ENCODE measurements at places on chromosomes 3 and 15.
A peak's percentile ranks its signal among the peaks of the same experiment; 100 is the strongest.

DNA sequence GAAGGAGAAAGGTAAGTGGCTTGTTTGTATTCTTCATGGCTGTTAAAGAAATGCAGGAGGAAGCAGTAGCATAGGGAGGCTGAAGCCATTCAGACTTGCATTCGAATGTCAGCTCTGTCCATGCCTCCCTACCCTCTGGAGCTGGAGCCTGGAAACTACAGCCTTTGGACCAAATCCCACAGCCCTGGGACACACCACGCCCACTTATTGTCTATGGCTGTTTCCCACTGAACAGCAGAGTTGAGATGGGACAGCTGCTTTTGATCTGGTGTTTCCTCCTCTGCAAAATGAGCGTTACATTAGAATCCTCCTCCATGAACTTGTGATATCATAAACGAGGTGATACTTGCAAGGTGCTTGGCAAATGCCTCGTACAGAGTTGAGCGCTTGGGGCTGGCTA lies 3.6 kb downstream of the FAM107A start:
- DNase-seq: no peak

- DNase-seq: no peak
These were observed 18.7 kb upstream of the TMEM41A start for GRCh38 chr3:185517387-185518130.

DNA sequence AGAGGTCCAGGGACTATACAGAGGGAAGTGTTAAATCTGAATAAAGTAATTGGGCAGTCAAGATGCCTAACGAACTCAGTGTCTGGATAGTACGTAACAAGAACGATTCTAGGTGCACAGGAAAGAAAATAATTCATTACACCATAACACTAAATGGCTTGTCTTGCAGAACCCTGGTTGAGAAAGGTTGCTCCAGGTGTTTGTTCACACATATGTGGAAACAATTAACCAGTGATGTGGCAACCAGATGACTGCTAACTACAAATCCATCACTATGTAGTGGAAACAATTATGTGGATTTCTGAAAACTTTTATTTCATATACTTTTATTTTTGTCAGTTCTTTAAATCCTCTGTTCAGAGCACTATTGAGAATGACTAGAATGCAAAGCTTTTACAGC lies 10.4 kb upstream of the HDC start:
- no peak for DNase-seq

GRCh38 chr3:111691293-111691909 lies 96.3 kb upstream of the ZBED2 start:
- peak; percentile 40 for DNase-seq

- DNase-seq: no peak
These were observed 49.2 kb downstream of the LDHAL6B start for GRCh38 chr15:59255680-59256336.

- DNase-seq: no peak
These were observed 132.8 kb upstream of the NR2F2 start for GRCh38 chr15:96197721-96198120.

- DNase-seq: peak; percentile 5
These were observed 20.6 kb upstream of the RFTN1 start for GRCh38 chr3:16533928-16534574.

DNA sequence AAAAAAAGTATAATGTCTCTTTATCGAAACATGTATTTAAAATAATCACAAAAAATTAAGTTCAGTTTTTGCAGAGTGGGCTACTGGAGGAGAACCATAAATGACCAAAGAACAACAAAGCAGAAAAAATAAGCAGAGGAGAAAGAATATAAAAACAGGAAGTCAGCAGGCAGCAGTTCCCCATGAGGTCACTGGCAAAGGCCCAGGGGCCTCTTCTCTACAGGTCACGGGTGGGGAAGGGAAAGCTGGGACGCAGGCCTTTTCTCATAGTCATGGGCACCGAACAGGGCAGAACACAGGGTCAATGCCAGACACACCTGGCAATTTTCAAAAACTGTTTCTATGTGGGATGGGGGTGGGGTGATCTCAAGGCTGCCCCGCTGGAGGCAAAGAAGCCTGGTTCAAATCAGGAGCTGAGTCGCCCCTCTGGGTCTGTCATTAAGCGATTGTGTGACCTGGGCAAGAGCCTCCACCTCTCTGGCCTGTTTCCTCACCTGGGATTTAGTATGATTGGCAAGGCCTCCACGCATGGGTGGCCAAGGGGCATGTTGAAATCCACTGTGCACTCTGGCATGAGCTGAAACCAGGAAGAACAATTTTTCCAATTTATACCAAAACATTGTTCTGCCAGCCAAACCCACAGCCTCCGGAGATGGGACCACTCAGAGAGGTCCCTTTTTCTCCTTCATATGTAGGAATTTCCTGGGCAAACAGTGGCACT lies 43.8 kb upstream of the UACA start:
- DNase-seq: no peak

- DNase-seq: no peak
These were observed 119.5 kb downstream of the MYLK start for GRCh38 chr3:123764647-123765046.

GRCh38 chr15:84973492-84974460 lies 7.9 kb upstream of the PDE8A start:
- DNase-seq: no peak

- no peak for DNase-seq
These were observed 99.9 kb downstream of the ANO10 start for GRCh38 chr3:43521941-43522340.

DNA sequence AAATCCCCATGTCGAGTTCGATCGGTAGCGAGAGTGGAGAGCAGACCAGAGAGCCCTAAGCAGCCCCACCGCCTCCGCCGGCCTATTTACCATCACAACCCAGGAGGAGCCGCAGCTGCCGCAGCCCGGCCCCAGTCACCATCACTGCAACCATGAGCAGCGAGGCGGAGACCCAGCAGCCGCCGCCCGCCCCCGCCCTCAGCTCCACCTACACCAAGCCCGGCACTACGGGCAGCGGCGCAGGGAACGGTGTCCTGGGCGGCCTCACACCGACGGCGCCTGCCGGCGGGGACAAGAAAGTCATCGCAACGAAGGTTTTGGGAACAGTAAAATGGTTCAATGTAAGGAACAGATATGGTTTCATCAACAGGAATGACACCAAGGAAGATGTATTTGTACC lies 89.5 kb upstream of the TPM1 start:
- no peak for DNase-seq

DNA sequence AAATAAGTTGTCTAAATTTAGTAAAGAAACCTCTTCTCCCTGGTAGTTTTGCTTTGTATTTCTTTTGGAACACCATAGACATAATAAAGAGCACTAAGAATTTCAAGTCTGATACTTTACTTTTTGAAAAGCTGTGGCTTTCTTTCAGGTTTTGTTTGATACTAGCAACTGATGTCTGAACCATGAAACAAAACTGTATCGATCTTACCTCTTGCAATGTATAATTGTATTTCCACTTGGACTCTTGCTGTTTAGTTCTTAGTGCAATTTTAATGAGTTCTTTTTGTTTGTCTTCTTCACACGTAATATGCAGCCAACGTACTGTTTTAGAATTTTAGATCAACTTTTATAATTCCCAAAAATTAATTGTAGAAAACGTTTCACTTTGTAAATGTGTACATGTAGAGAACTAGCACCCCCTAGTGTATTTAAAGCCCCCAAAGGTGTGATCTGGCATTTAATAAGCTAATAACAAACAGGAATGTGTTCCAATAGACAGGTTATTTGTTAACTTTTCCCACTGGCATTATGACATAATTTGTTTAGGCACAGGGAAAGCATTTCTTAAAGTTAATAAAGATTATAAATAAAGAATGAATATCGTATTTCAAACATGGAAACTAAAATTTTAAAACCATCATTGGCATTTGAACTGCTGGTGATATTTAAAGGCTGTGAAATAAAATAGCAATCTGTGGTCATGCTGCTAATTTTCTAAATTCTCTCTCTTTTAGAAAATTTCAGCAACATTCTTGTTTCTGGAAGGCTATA lies 289.1 kb upstream of the DNAJC19 start:
- peak; percentile 17 for DNase-seq

- no peak for DNase-seq
These were observed 22.9 kb downstream of the BTLA start for GRCh38 chr3:112476346-112476745.
